ENCODE measurements at places on chromosomes 2 and 18.

DNA sequence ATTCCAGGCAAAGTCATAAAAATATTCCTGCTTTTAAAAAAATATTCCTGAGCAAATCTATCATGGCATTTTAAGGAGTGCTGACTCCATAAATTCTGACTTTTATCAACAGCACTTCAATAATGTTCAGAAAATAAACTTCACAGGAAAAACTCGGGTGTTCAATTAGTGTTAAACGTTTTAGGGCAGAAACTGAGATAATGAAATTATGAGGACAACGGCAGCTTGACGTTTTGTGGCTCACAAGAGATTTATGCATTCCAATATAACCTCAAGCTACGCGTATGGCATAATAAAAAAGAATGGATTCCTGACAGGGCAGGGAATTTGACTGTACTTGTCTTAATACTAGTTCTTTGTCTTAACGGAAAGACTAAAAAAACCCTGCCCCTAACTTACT is 133.2 kb downstream of the ICOS start:
- no peak for DNase-seq

GRCh38 chr2:150383587-150383986 is 103.9 kb downstream of the RND3 start:
- DNase-seq, result no peak

GRCh38 chr2:153770359-153770991 is 101.2 kb upstream of the GALNT13 start:
- DNase-seq, result peak; percentile 2

GRCh38 chr18:26777351-26778053 is 88.0 kb downstream of the AQP4 start:
- DNase-seq, result no peak

DNA sequence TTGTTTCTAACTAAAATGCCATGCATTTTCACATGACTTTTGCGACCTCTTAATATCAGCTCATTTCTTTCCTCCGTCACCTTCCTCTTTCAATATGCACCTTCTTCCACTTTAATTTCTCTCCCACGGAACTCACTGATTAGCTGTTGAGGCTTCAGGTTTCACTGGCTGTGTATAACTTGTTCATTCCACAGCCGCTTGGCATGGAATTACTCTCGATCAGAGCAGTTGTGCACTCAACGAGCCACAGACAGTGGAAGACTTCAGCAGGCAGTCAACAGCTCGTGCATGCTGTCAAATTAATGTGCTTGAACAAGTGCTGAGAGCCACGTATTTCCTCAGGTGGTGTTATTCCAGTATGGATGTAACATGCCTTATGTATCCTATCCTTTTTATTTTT is 491.2 kb upstream of the DDX18 start:
- DNase-seq, result no peak

DNA sequence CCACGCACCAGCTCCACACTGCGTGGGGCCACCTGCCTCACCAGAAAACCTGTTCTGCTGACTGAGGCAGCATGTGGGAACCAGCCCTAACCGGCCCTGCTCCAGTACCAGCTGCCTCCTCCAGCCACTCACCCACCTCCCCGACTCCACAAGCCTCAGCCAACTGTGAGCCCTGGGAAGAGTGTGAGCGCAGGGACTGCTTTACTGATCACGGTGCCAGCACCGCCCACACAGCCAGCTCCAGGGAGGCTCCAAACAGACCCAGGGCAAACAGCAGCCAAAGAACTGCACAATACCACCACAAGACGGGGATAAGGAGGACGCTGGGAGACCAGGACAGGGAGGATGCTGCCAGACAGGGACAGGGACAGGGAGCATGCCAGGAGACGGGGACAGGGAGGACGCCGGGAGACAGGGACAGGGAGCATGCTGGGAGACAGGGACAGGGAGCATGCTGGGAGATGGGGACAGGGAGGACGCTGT is 28.4 kb downstream of the EIPR1 start:
- DNase-seq, result peak; percentile 10

- DNase-seq, result peak; percentile 24
Measured at GRCh38 chr2:24228470-24228869, 53.6 kb downstream of the FAM228A start.

DNA sequence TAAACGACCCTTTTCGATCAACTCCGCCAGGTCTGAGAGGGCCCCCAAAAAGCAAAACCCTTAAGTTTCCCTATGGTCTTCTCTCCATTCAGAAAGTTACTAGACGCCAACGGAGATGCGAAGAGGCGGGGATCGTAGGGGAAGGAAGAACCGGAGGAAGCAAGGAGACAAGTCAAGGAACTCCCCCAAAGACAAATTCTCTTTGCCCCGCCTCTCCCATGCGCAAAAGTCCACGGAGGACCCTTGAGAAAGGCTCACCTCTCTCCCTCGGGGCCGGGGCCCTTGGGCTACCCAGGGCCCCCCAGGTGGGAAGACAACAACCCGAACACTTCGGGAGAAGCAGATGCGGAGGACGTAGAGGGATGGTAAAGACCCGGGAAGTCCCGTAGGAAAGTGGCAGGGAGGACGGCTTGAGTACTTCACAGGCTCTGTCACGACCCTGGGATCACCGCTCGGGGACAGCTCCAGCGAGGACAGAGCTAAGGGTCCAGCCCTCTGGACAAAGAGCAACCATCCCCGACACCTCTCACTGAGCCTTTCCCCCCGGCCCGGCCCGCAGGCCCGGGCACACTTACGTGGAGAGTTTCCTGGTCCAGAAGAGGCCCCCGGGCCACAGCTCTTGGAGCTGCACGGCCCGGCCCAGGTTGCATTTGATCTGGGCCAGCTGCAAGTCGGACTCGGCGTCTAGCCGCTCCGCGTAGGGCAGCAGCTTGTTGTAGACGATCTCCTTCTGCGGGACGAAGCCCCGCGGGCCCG is 647 bp downstream of the PSME4 start:
- DNase-seq, result peak; percentile 54

DNA sequence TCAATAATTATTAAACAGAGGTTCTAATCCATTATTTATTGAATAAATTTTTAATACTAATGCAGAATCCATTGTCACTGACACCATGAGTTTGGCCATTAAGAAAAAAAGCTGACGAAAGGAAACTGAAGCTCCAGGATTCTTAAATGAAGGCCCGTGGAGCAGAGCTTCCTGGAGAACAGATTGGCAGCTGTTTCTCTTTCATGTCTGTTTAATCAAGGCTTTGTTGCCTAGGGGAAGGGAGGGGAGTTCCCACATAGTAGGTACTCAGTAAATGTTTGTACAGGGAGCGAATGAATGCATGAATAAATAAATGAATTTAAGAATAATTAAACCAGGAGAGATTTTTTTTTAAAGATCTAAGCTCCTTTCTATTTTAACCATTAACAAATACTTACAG is 315.1 kb upstream of the KLHL29 start:
- no peak for DNase-seq

DNA sequence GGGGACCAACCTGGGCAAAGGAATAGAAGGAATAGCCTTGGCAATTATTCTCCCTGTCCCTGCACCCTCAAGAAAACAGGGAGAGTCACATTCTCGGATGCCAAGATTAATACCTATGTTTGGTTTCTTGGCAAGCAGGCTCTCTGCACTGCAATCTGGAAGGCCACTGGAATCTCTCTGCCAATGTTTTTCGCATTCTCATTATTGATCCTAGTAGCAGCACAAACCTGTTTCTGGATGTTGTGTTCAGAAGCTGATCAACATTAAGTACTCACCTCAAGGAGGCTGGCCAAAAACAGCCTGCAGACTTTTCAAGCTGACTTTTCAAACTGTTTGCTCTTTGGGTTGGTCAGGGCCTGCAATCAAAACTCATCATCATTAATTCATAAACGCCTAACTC is 62.2 kb downstream of the CLHC1 start:
- no peak for DNase-seq

DNA sequence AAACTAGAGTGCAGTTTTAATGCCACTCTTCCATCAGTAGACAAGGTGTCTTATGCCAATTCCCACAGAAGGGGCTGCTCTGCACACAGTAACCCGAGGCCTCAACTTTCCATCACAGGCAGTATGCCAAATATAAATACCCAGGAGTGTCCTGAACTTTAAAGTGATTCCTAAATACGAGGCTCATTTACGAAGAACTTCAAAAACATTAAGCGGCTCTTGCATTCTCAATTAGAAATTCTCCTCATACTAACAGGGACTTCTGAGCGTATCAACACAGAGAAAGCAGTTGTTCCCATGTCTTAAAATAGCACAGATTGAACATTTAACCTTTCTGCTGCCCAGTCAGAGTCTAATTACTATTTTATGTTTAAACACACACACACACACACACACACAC is 638.6 kb downstream of the ERBB4 start:
- peak; percentile 35 for DNase-seq

DNA sequence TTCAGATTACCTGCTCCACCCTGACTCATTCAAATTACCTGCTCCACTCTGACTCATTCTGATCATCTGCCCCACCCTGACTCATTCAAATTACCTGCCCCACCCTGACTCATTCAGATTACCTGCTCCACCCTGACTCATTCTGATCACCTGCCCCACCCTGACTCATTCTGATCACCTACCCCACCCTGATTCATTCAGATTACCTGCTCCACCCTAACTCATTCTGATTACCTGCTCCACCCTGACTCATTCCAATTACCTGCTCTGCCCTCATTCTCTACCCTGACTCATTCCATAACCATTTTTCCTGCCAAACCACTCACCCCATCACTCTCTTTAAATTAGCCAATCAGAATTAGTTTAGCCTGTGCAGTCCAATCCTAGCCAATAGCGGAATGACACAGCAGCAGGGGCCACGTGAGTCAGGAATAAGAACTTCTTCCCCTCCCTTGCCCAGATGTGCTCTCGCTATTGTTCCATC is 26.2 kb downstream of the CFAP53 start:
- no peak for DNase-seq

DNA sequence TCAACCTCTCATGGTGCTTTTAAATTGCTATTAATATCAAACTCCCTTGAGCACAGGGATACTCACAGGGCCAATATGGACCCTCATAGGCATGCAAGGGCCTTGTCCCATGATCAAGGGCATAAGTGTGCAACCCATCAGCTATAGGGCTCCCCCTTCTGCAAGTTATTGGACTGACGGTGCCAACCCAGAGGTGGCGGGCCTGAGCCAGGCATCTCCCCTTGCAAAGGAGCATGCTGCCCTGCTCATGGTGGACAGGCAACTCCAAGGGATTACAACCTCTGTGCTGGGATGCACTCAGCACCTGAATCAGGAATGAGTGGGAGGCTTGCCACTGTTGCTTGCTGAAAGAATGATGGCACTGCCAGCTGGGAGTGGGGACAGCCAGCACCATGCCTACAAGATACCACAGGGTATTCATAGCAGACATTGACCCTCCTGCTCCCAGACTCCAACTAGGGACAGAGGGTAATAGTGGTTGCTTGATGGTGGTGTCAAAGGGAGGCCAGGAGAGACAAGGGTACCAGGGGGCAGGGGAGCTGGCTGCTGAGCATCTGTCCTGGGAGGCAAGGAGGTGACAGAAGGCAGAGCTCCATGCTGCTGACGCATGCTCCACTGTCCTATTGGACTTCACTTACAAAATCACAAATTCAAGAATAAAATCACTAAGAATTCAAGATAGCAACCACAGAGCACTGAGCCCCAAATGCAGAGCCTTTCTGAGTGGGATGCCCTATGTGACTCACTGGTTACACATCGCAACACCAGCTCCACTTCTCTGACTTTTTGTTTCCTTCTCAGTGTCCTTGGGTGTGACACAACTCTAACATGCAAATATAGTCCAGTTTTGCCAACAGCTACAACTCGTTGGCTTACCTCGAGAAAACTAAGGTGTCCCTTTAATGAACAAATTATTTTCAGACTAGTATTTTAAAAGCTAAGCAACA is 157.1 kb upstream of the CCDC150 start:
- no peak for DNase-seq

DNA sequence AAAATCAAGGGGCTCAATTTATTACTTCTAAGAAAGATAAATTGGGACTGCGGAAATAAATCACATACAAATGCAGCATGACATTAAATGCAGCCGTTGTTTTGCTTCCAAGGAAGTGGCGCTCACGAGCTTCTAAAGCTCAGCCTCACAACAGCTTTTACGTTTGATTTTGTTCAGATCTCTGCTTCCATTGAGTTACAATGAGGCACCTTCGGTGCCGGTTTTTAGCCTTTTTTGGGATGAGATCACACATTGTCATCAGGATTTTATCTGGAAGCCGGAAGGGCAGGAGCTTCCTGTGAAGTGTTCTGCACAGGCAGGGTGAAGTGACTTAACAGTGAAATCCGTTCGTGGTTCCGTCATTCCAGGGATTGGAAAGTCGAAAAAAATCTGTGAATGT is 209.8 kb downstream of the DCDC2C start:
- DNase-seq, result peak; percentile 37
